ENCODE measurements at places on chromosomes 5 and 9.
A peak's percentile ranks its signal among the peaks of the same experiment; 100 is the strongest.

DNA sequence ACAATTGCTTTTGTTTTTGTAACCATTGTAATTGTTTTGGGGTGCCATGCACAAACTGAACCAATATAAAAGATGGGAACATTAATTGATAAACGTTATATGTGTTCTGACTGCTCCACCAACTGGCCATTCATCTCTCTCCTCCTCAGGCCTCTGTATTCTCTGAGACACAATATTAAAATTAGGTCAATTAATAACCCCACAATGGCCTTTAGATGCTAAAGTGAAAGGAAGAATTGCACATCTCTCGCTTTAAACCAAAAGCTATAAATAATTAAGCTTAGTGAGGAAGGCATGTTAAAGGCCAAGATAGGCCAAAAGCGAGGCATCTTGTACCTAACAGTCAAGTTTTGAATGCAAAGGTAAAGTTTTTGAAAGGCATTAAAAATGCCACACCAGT is 448.4 kb upstream of the ITGA1 start:
- no peak overlapping the region for H3K4me3 ChIP-seq
- no peak for DNase-seq
- H3K27me3 ChIP-seq, result no peaks in the 10 kb centered on the region
- no peaks in the 10 kb centered on the region for H3K4me1 ChIP-seq
- no peak overlapping the region for H3K27ac ChIP-seq

GRCh38 chr9:660227-660626 is 181.3 kb upstream of the DMRT1 start:
- no peaks in the 10 kb centered on the region for H3K4me1 ChIP-seq
- no peaks in the 10 kb centered on the region for H3K27me3 ChIP-seq
- H3K27ac ChIP-seq, result no peak overlapping the region
- no peak overlapping the region for H3K4me3 ChIP-seq
- H3K36me3 ChIP-seq, result no peaks in the 10 kb centered on the region

DNA sequence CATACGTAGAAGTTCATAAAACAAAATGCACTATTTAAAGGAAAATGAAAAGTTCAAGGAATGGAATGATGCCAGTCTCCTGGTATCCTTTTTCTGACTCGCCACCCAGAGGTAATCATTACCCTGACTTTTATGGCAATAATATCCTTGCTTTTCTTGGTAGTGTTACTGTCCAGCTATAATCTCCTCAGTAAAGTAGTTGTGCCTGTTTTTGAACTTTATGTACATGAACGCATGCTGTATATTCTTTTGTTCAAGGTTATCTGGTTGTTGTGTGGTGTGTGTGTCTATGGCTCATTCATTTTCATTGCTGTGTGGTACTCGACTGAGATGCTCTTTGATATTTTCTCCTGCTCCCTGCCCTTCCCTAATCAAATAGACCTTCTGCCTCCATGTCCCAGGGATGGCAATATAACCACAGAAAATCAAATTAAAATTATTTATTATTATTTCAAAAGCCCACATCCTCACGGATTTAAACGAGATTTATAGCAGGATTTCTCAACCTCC is 29.2 kb upstream of the FBP1 start:
- H3K36me3 ChIP-seq, result peaks cover 4% of the 10 kb centered on the region
- DNase-seq, result no peak
- peaks cover 7% of the 10 kb centered on the region for H3K4me1 ChIP-seq

- DNase-seq, result no peak
- peaks cover 22% of the 10 kb centered on the region for H3K4me1 ChIP-seq
- H3K36me3 ChIP-seq, result peaks cover 9% of the 10 kb centered on the region
- H3K4me3 ChIP-seq, result no peak overlapping the region
- no peaks in the 10 kb centered on the region for H3K27me3 ChIP-seq
These were observed 4.1 kb downstream of the AGTPBP1 start for GRCh38 chr9:85737671-85738070.

DNA sequence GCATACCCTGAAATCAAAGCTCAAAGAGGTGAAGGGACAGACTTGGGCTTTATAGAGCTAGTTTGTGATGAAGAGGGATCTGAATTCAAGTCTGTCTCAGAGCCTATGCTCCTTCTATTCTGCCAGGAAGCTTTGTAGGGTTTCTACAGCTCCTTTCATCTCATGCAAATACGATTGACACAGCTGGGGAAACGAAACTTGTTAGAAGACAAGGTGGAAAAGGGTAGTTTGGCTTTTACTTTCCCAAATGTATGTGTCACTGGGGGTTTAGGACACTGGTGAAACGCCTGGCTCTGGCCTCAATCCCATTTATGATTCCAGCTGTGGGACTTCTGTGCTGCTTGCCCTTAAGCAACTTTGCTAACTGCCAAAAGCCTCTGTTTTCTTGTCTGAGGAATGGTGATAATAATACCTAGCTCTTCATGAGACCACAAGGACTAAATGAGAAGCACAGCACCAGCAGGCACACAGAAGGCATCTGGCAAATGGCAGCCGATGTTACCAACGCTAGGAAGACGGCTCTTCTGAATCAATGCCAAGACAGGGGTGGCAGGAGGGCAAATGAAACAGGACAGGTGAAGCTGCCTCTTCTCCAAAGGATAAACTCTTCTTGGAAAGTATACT is 70.3 kb upstream of the EQTN start:
- H3K27ac ChIP-seq, result peak overlapping the region; percentile 9
- H3K36me3 ChIP-seq, result no peaks in the 10 kb centered on the region
- no peaks in the 10 kb centered on the region for H3K4me1 ChIP-seq
- no peak overlapping the region for H3K4me3 ChIP-seq

DNA sequence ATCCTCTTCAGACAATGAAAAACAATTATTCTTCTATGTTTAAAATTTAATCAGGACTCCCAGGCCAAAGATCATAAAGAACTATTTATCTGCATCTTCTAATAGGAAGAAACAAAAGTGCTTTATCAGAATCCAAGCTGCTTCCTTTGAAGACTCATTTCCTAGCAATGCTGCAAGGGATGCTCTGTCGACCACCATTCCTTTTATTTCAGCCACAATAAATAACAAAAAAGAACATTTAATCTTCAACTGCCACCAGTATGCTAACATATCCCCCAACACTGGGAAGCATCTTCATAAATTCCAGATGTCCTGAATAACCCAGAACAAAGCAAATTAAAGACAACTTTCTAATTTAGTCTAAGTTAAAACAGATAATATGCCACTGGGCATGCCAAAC is 68.7 kb downstream of the PKD2L2 start:
- H3K4me3 ChIP-seq, result no peak overlapping the region
- peaks cover 44% of the 10 kb centered on the region for H3K36me3 ChIP-seq
- H3K27ac ChIP-seq, result no peak overlapping the region
- no peaks in the 10 kb centered on the region for H3K27me3 ChIP-seq
- H3K4me1 ChIP-seq, result peaks cover 20% of the 10 kb centered on the region
- DNase-seq, result no peak

- no peaks in the 10 kb centered on the region for H3K27me3 ChIP-seq
- peak overlapping the region; percentile 80 for H3K4me3 ChIP-seq
- H3K4me1 ChIP-seq, result peaks cover 15% of the 10 kb centered on the region
- peak; percentile 81 for DNase-seq
These were observed 22.3 kb upstream of the HMCN2 start for GRCh38 chr9:130243015-130243881.

- peak overlapping the region; percentile 64 for H3K4me3 ChIP-seq
- peaks cover 10% of the 10 kb centered on the region for H3K27me3 ChIP-seq
- peaks cover under 1% of the 10 kb centered on the region for H3K36me3 ChIP-seq
- H3K27ac ChIP-seq, result peak overlapping the region; percentile 20
- peaks cover 17% of the 10 kb centered on the region for H3K4me1 ChIP-seq
These were observed 43.0 kb upstream of the GNAQ start for GRCh38 chr9:78074385-78075291.

- H3K27ac ChIP-seq, result peak overlapping the region; percentile 77
- H3K27me3 ChIP-seq, result no peaks in the 10 kb centered on the region
- peaks cover 3% of the 10 kb centered on the region for H3K36me3 ChIP-seq
- H3K4me1 ChIP-seq, result peaks cover 39% of the 10 kb centered on the region
- peak overlapping the region; percentile 82 for H3K4me3 ChIP-seq
These were observed 1.3 kb downstream of the SLC35D2 start for GRCh38 chr9:96382175-96382574.

- H3K27me3 ChIP-seq, result no peaks in the 10 kb centered on the region
- DNase-seq, result peak; percentile 22
- no peak overlapping the region for H3K4me3 ChIP-seq
- no peak overlapping the region for H3K27ac ChIP-seq
- no peaks in the 10 kb centered on the region for H3K36me3 ChIP-seq
- no peaks in the 10 kb centered on the region for H3K4me1 ChIP-seq
These were observed 36.6 kb upstream of the MYORG start for GRCh38 chr9:34413231-34413852.

GRCh38 chr5:31362931-31363568 is 168.8 kb downstream of the DROSHA start:
- no peaks in the 10 kb centered on the region for H3K27me3 ChIP-seq
- H3K4me1 ChIP-seq, result no peaks in the 10 kb centered on the region
- no peaks in the 10 kb centered on the region for H3K36me3 ChIP-seq
- no peak overlapping the region for H3K27ac ChIP-seq

- no peak overlapping the region for H3K27ac ChIP-seq
- H3K4me3 ChIP-seq, result no peak overlapping the region
- DNase-seq, result no peak
- no peaks in the 10 kb centered on the region for H3K4me1 ChIP-seq
- H3K27me3 ChIP-seq, result no peaks in the 10 kb centered on the region
- H3K36me3 ChIP-seq, result peaks cover 91% of the 10 kb centered on the region
These were observed 28.6 kb downstream of the DCAF12 start for GRCh38 chr9:34097865-34098264.

DNA sequence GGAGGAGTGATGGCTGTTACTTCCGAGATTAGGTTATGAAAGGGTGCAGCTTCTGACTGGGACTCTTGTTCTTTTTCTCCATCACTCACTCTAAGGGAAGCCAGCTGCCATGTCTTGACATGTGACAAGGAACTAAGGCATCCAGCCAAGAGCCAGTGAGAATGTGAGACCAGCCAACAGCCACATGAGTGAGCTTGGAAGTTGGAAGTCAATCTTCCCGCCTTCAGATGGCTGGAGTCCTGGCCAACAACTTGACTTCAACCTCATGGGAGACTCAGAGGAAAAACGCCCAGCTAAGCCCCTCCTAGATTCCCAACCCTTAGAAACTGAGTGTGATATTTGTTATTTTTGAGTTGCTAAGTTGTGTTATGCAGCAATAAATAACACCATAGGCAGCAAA is 201.1 kb downstream of the SNX18 start:
- no peak overlapping the region for H3K27ac ChIP-seq
- DNase-seq, result no peak
- H3K4me1 ChIP-seq, result peaks cover 9% of the 10 kb centered on the region
- H3K4me3 ChIP-seq, result no peak overlapping the region
- H3K36me3 ChIP-seq, result no peaks in the 10 kb centered on the region

GRCh38 chr5:9499498-9499876 is 46.4 kb downstream of the SEMA5A start:
- no peak for DNase-seq
- no peak overlapping the region for H3K27ac ChIP-seq
- H3K4me1 ChIP-seq, result no peaks in the 10 kb centered on the region

GRCh38 chr5:134554319-134555222 is 29.1 kb downstream of the JADE2 start:
- H3K27me3 ChIP-seq, result no peaks in the 10 kb centered on the region
- H3K4me3 ChIP-seq, result peak overlapping the region; percentile 24
- H3K4me1 ChIP-seq, result peaks cover 49% of the 10 kb centered on the region
- DNase-seq, result peak; percentile 18

- no peak for DNase-seq
- no peak overlapping the region for H3K4me3 ChIP-seq
- no peak overlapping the region for H3K27ac ChIP-seq
- no peaks in the 10 kb centered on the region for H3K4me1 ChIP-seq
- H3K36me3 ChIP-seq, result no peaks in the 10 kb centered on the region
- H3K27me3 ChIP-seq, result no peaks in the 10 kb centered on the region
These were observed 84.9 kb downstream of the TEK start for GRCh38 chr9:27193886-27194285.

DNA sequence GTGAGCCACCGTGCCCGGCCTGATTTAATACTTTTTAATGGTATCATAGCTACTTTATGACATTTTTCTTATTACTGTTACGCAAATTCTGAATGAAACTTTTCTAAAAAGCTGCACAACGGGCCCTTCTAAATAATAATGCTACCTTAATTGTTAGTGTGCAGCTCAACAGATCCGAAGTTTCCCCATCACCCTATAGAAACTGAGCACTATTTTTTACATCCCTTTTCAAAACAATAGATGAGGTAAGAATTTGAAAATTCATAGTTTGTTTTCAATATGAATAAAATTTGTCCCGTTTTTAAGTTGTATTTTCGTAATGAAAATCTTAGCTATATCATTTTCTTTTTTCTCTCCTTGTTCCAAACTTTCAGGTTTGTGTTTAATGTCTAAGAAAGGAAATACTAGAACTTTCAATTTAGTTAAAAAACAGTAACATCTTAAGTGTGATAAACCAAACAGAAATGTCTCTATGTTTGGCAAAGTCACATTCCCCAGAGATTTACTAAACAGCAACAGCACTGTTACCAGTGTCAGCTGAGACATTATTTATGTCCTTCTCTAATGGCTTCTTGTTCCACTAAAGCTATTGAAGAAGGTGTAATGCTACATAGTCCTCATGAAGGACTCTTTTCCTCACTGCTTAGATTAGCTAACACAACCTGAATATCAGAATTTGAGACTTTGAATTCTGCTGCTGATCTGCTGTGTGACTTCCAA is 22.9 kb downstream of the KIF2A start:
- DNase-seq, result no peak
- H3K36me3 ChIP-seq, result peaks cover 31% of the 10 kb centered on the region
- H3K27ac ChIP-seq, result peak overlapping the region; percentile 90
- no peaks in the 10 kb centered on the region for H3K27me3 ChIP-seq

GRCh38 chr9:108911820-108912219 is 22.1 kb downstream of the ELP1 start:
- DNase-seq, result no peak
- H3K36me3 ChIP-seq, result peaks cover 70% of the 10 kb centered on the region
- no peaks in the 10 kb centered on the region for H3K27me3 ChIP-seq
- H3K4me1 ChIP-seq, result peaks cover 9% of the 10 kb centered on the region
- peak overlapping the region; percentile 43 for H3K4me3 ChIP-seq

DNA sequence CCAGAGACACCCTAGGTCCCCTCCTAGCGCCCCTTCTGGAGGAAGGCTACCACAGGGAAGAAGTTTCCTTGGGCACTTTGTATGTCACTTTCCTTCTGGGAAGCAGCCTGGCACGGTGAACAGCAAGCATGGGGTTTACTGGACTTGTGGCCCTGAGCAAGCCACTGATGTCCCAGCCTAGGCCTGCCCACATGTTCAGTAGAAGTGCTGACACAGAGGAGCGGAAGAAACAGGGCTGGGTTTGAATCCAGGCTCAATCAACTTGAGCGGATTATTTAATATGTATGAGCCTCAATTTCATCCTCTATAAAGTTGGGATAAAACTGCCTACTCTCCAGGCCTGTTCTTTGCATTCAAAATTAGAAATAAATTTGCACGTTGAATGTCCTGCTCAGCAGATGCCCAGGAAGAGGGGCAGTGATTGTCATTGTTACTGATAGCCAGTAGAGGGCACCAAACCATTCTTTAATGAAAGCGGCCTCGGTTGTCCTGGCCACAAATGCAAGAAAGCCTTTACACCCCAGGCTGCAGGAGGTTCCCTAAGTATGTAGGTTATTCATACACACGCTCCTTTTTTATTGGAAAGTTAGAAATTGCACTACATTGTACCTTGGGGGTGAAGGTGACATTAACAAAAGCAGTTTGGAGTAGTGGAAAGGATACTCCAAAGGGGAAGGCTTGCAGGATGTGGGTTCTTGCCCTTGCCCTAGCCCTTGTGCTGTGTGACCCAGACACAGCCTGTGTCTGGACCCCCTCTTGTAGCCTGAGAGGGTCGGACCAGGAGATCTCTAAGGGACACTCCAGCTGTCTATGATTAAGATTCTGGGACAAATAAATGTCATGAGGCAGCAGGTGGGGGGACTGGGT is 13.4 kb upstream of the XPA start:
- peaks cover 36% of the 10 kb centered on the region for H3K27me3 ChIP-seq
- H3K36me3 ChIP-seq, result no peaks in the 10 kb centered on the region
- peaks cover 26% of the 10 kb centered on the region for H3K4me1 ChIP-seq
- peak; percentile 39 for DNase-seq
- no peak overlapping the region for H3K4me3 ChIP-seq

Measured in effector memory CD8-positive, alpha-beta T cell (primary cell).